ENCODE measurements at places on chromosomes 1 and 21.
A peak's percentile ranks its signal among the peaks of the same experiment; 100 is the strongest.

GRCh38 chr1:41812051-41812450 lies 106.7 kb downstream of the HIVEP3 start:
- no peak for DNase-seq

DNA sequence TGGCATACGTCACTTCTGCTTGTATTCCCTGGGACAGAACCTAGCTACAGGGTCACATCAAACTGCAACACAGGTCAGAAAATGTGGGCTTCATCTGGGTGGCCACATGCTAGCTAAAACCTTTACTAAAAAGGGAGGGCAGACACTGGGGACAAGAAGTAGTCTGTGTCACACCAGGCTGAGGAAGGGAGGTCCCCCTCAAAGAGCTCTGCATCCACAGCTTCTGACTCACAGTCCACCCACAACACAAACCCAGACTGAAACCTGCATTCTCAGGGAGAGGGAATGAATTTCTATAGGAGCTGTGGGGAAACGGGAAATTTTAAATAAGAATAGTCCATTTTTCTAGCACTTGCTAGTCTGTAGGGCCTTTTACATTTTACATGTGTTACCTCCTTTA lies 16.2 kb downstream of the OLIG2 start:
- no peak for DNase-seq

GRCh38 chr21:44880405-44881197 lies 7.1 kb upstream of the PTTG1IP start:
- no peak for DNase-seq

GRCh38 chr1:48221122-48221521 lies 1.4 kb upstream of the SLC5A9 start:
- no peak for DNase-seq

DNA sequence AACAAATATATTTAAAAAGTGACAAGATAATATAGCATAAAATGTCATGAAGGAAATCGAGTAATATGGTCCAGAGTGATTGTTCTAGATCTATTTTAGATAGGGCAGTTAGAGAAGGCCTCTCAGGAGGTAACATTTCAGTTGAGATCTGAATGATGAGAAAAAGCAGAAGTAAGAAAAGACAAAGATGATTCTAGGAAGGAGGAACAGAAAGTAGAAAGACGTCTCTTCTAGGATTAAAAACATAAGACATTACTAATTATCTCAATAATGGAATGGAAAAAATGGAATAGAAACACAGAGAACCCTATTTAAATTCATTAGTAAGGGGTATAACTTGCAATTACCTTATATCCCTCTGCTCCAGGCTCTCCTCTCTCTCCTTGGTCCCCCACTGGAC lies 130.0 kb upstream of the ZNHIT6 start:
- no peak for DNase-seq

- no peak for DNase-seq
Observed at GRCh38 chr1:62744611-62745577, 39.0 kb upstream of the ATG4C start.

DNA sequence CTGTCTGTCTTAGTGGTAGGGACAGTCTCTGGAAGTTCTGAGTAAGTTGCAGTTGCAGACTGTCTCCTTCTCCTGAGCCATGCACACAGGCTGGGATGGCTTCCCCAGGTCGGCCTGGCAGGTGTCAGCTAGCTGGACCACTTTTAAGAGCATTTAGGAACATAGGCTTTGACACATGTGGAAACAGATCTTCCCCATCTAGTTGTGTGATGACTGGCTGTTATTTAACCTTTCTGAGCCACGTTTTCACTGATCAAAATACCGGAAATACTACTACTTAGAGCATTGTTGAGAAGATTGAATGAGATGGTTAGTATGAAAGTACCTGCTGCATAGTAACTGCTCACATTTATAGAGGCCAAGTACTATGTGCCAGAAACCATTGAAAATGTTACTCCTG lies 6.2 kb upstream of the MAPKAPK2 start:
- peak; percentile 29 for DNase-seq

DNA sequence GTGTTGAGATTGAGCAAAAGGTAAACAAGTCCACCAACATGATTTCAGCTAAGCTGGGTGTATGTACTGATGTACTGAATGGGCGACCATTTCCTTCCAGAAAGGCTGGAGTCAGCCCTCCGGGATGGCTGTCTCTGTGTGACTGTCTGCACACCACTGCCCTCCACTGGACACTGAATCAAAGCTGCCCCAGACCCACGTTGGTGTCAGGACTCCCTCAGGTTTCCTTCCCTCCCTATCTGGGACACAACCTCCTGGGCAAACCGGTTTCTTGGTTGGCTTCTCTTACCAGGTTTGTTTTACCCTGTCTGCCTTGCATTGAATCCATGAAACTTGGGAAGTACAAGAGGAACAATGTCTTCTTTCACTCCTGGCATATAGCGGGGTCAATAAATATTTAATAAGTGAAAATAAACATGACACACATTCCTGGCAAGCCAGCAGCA lies 5.3 kb upstream of the SRP9 start:
- no peak for DNase-seq
